Calu3 (cell line): ENCODE measurements at places on chromosomes 11 and 22. TPM values are rescaled to one million over a fixed set of nuclear protein-coding genes. Genes with fewer than 3 reads are reported as not detected.

DNA sequence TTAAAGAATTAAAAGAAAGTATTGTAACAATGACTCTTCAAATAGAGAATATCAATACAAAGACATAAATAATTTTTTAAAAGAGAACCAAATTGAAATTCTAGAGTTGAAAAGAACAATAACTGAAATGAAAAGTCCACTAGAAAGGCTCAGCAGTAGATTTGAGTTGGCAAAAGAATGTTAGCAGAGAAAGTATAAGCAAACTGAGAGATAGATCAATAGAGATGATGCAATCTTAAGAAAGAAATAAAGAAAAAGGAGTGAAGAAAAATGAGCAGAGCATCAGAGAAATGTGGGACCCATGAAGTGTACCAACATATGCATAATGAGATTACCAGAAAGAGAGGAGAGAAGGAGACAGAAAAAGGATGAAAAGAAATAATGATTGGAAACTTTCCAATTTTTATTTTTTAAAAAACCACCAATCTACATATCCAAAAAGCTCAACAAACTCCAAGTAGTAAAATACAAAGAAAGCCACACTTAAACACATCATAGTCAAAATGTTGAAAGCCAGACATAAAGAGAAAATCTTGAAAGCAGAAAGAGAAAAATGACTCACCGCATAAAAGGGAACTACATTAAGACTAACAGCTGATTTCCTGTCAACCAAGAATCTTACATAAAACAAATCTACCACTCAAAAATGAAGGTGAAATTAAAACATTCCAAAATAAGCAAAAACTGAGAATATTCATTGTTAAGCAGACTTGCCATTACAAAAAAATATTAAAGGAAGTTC is 20.9 kb downstream of the NCF4 start:
- DNase-seq = no peak

DNA sequence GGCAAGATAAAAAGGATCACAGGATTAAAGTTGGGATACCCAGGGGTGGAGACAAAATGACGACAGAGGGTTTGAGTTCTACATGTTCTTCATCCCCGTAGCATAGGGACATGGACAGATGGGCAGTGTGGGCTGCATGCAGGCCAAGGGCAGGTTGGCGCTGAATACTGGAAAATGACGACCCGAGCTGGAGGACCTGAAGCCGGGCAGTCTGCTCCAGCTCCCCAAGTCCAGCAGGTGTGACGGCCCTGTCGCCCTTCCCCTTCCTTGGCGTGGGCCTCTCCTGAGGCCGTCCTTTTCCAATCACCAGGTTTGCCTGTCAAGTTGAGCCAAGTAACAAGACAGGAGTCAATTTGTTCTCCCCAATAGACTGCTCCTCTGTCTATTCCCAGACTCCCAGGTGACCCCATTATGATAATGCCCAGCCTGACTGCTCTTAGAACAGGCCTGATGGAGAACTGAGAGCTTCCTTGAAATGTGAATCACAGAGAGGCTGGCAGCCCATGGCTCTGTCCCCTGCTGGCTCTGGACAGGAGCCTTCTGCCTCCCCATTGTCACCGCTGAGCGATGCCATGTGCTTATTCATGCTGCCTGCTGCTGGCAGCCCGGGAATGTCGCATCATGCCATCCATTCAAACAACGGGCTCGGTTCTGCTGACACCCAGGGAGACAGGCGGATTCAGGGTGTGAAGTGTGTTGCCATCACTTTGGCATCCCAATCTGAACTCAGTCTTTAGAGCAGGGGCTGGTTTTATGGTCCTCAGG is 392.1 kb downstream of the NTM start:
- DNase-seq = no peak

SNX32 gene
- total RNA-seq = not detected in 2 replicates

DNA sequence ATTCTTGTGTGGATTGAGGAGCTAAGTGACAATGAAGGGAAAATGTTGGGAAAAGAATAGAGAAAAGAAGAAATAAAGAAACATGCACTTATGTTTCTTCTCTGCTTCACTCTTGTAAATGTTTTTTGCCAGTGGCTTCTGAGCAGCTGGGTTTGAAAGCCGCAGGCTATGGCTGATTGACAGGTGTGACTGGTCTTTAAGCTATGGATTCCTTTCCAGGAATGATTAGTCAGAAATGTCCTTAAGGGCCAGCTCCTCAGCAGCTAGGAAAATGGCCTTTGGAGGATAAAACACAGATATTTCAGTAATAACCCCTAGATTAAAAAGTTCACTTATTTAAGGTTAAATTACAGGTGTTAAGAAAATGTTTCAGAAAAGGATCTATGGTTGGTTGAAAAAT is 6.5 kb upstream of the USP28 start:
- no peak for DNase-seq

- DNase-seq = no peak
Observed at GRCh38 chr11:120547316-120547715, 35.8 kb downstream of the GRIK4 start.

KLHL35 gene
- 1.3 and 2.1 TPM in 2 replicates for total RNA-seq

DNA sequence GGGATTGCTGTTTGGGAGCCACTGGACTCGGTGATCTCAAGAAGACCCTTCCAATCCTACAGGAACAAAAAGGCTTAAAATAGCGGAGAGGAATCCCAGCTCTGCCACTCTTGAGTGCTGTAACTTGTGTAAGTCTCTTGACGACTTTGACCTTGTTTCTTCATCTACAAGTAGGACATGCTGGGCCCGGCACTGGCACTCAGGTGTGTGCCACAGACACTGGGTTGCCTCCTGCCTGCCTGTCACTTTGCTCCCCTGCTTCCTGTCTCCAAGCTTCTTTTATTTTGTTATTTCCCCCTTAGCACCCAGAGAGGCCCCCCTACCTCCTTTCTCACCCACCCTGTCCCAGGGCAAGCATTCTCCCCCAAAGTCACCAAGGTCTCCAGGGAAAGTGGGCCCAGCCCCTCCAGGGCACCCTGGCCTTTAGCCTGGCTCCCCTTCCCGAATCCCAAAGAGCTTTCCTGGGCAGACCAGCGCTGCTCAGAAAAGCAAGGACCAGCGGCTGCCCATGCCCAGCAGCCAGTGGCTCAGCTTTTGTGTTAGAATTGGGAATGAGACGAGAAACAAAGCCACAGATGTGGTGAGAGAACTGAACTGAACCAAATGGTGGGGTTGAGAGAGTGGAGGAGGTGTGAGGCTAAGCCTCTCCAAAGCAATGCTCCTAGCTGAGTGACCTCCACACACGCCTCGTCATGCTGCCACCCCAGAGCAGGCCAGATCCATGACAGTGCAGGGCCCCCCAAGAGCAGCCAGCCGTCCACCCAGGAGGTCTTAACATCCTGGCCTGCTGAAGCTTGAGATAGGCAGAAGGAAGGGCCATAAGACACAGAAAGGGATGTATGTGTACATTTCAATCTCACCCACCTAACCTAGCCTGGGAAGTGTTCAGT is 4.5 kb downstream of the TRIM29 start:
- no peak for DNase-seq

- DNase-seq = no peak
Observed at GRCh38 chr11:33624083-33624482, 76.5 kb downstream of the C11orf91 start.

POU2AF1 gene
- not detected in 2 replicates for total RNA-seq

DNA sequence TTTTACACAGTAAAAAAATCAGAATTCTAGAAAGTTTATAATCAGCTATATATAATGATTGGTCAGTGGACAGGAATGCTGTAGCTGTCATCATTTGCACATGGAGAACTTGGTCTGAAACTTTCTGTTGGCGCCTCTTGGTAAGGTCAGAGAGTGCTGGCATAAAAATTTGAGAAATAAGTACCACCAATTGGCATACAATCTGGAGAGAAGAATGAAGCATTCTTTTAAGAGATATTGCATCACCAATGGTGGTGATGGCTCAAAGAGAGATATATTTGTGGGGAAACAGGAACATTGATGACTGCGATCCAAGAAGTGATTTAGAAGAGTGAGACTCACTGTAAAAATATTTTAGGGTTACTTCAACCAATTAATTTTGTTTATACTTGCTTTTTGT is 19.8 kb upstream of the OOSP1 start:
- DNase-seq = no peak

PDGFB gene
- total RNA-seq = 12.1 and 25.9 TPM in 2 replicates

BBOX1 gene
- not detected in 2 replicates for total RNA-seq

DNA sequence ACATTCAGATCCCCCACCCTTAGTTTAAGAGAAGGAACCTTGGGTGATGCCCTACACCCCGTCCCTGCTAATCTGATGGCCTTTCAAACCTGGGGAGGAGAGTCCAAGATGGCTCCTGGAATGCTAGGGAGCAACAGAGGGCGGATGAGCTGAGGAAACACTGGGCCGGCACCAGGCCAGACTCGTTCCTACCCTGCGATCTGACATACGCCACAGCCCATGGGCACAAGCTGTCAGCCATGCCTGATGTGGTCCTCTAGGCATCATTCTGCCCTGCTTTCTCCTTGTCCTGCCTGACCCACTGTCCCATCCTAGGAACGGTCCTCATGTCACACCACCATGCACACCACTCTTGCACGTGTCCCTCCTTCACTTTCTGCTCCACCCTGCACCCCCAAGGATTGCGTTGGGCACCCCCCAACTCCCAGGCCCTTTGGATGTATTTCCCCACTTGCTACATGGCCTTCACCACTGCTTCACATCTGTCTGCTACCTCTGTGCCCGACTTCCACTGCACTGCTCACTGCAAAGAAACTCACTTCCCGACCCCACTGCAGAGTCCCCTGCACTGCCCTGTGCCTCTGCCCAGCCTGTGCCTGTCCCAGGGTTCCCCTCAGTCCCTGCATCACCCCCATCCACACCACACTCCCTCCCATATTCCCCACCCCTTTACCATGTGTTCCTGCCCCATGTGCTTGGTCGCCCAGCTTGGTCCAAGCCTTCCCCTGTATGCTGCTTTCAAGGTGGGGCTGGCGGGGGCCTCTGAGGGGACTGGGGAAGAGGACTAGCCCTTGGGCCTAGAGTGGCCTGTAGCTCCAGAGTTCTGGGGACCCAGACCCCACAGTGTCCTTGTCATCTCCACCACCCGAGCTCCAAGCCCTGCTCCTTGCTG is 29.2 kb downstream of the USP35 start:
- DNase-seq = no peak

GRCh38 chr11:45331839-45332238 is 45.7 kb upstream of the SYT13 start:
- no peak for DNase-seq

DNA sequence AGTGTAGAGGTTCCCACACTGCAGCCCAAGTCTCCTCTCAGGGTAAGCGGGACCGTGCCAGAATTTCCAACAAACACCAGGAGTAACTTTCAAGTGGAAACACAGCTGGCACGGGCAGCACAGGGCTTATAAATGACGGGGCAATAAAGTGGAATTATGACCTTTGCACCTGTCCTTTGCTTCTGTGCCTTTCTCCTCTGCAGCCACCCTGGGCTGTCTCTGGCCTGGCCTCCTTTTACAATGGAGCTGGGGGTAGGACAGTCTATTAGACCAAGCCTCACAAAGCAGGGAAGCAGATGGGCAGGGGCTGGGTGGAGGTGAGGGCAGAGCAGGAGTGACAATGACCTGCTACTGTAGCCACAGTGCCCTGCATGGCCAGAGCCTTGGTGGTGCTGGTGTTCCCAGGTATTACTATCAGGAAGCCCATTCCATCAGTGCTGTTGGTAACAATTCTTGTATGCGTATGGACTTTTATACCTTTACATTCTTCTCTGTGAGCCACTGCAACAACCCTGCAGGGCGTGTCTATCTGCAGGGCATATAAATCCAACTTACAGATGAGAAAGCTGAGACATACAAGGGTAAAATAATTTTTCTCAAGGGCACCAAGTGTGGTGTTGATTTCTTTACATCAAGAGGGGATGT is 387.8 kb downstream of the CTTN start:
- DNase-seq = no peak

C11orf65 gene
- total RNA-seq = not detected in 2 replicates

NAALADL1 gene
- total RNA-seq = not detected in 2 replicates

DNA sequence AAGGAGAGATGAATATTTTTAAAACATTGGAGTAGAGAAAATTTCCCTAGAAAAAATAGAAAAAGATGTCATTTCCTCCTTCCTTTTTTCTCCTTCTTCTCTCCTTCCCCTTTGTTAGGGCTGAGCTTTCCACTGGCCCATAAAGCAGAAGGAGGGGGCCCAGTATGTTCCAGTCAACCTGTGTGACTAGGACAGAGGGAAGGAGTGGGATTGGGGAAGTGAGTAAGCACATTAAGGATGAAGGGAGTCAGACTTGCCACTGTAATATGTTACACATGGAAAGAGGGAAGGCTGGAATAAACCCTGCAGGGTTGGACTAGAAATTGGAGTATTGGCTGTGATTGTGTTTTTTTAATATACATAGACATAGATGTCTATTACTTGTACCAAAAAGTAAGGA is 20.1 kb upstream of the SPINDOC start:
- no peak for DNase-seq

DNA sequence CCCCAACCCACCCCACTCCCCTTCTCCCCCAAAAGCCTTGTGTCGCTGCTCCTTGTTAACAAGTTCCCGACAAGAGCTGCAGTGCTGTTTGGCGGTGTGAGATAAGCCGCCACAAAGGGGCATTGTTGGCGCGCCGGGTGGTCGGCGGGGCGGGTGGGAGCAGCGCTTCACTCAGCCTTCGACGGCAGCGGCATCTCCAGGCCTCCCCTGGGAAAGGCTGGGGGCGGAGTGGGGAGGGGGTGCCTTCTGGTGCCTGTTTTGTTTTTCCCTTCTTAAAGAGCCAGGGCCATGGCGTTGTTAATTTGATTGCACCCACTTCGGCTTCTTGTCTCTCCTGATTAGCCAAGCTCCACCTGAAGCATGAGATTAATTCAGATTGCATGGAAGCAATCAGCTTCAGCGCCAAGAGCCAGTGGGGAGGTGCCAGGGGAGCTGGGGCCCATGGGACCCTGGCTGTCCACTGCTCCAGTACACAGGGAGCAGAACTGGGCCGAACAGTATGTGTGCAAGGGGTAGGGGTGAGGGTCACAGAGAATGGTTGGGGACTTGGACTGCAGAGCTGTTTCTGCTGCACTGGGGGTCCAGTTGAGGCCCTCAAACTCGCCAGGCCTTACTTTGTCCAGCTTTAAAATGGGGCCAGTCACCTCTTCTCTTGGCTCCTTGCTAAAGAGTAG is 165.1 kb downstream of the CEP164 start:
- no peak for DNase-seq

DNA sequence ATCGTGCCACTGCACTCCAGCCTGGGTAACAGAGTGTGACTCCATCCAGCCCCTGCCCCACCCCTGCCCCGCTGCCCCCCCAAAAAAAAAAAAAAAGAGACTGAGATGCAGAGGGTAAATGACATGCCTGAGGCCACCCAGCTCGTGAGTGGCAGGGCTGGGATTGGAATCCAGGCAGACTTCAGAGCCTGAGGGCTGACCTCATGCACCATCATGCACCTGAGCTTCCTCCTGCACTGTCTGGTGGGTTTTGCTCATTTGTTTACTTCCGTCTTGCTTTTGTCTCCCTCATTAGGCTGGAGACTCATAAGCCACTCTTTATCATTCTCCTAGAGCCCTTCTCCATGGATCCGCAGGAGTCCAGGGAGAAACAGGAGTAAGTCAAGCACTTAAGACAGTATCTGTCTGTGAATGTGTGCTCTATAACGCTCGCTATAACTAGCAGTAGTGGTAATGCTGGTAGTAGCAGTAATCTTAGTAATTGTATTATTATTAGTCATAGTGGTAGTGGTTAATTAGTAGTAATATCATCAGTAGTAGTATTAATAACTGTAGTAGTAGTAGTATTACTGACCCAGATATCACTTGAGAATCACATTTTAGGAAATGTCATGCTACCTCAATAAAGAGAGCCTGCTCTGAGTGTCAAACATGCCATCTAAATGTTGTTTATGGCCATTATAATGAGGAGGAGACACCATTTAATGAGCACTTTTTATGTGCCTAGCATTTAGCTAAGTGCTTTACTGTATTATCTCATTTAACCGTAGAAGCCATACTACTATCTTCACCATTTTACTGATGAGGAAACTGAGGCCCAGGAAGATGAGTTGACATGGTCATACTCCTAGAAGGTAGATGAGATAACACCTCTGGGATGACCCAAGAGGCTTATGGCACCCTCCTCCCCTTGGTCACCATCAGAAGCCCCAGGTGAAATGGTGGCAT is 85.0 kb downstream of the NAT10 start:
- DNase-seq = no peak
